Ecto neural progenitor cell (in vitro differentiated cells): ENCODE measurements at places on chromosomes 2 and 18.

DNA sequence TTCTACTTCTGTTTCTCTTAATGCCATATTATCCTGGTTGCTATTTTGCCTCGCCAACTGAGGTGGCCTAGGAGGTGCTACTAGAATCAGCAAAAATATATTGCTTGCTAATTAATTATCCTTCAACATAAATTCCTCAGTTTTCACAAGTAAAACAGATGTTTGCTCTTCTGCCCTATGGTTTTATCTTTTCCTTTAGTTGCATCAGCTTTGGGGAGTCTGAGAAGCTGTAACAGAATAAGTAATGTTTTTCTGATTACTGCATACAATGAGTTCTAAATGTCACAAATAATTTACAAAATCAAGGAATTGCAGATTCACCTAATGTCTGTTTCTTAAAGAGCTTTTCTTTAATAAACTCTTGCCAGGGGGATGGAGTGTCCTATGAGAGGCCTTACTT is 36.7 kb downstream of the GULP1 start:
- DNase-seq: no peak

- DNase-seq: no peak
Observed at GRCh38 chr18:9848170-9848879, 37.4 kb upstream of the TXNDC2 start.

DNA sequence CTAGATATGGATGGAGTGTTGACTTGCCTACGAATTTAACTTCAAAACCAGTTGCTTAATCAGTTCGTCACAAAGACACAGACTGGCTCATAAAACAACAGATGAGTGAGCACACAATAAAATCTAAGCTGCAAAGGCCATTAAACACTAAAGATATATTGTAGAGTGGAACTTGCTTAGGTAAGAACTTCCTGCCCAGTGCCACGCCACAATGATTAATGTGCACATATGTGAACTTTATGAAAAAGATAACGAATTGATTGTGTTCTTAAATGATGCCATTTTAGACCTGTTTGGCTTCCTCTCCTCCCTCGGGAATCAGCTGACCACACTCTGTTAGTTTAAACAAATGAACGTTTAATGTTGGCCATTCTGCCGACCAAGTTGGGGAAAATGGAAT is 2031.3 kb upstream of the CELF4 start:
- no peak for DNase-seq

- no peak for DNase-seq
Observed at GRCh38 chr2:98505971-98506664, 61.5 kb downstream of the INPP4A start.

- DNase-seq: no peak
Observed at GRCh38 chr2:240000671-240001070, 24.5 kb downstream of the NDUFA10 start.

- DNase-seq: no peak
Observed at GRCh38 chr2:45115181-45115580, 105.9 kb upstream of the SIX2 start.

- peak; percentile 86 for DNase-seq
Observed at GRCh38 chr2:84958135-84959059, 12.6 kb upstream of the KCMF1 start.

GRCh38 chr2:190551928-190552327 is 17.4 kb upstream of the NEMP2 start:
- no peak for DNase-seq

DNA sequence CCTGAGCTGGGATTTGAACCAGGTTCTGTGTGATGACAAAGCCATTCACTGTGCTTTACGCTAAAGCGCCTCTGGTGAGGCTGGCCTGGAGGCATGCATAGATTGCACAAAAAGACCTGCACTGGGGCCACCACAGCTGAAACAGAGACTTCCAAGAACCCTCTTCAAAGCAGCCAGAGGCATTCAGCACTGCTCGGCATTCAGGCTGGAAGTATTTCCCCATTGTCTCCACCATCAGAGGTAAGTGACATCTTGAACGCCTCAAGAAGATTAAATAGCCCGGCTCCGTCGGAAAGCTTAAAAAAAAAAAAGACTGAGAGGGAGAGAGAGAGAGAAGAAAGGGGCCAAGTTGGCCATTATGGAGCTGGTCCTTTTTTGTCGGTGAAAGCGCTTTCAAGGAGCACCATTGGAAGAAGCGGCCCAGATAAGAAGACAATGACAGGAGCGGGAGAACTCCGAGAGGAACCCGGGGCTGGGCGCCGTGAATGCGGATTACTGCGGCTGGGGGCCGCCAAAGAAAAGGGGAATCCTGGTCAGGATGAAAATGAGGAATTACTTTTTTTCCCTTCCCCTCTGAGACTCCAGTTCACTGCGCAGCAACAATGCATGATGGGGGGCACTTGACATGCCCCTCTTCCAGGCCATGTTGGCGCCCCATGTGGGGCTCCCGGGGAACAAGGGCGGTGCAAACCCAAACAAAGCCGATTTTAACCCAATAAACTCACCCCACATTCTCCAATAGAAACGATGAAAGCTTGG is 228.3 kb downstream of the MYCN start:
- peak; percentile 66 for DNase-seq

- DNase-seq: peak; percentile 34
Observed at GRCh38 chr2:239465017-239466001, 64.5 kb upstream of the HDAC4 start.

DNA sequence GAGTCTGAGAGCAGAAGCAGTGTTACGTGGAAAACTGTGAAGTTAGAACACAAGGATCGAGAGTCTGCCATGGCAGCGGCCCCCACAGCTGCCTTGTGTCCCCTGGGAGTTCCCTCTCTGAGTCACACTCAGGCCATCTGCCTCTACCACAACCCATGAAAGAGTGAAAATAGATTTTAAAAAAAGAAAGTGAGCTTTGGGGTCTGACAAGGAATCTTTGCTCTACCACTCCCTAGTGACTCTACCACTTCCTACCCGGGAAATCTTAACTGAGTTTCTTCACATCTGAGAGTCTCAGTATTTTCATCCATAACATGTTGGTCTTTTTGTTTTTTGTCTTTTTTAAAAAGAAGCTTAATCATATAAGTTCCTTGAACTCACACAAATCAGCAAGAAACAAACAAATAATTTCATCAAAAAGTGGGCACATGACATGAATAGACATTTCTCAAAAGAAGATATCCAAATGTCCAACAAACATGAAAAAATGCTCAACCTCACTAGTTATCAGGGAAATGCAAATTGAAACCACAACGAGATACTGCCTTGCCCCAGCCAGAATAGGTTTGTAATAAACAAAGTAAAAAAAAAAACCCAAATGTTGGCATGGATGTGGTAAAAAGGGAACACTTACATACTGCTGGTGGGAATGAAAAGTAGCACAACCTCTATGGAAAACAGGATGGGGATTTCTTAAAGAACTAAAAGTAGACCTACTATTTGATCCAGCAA is 2.4 kb upstream of the MSGN1 start:
- DNase-seq: no peak

- DNase-seq: no peak
Observed at GRCh38 chr2:196453613-196454047, 185.9 kb upstream of the CCDC150 start.

GRCh38 chr2:232838406-232838874 is 31.6 kb upstream of the SNORC start:
- DNase-seq: no peak

DNA sequence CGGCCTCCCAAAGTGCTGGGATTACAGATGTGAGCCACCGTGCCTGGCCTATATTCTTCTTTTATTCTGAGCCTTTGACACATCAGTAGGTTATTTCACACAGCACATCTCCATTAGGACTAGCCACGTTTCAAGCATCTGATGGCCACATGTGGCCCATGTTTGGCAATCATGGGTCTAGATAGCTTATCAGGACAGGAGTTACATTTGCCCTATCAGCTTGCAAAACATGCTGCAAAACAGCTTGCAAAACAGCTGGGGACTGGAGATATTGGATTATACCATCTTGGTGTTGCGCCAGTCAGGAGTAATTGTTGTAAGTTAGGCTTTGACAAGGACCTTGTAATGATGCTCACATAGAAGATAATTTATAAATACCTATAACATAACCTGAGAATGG is 94.9 kb downstream of the GBX2 start:
- DNase-seq: no peak

GRCh38 chr2:127118467-127118866 is 11.5 kb upstream of the BIN1 start:
- DNase-seq: no peak

DNA sequence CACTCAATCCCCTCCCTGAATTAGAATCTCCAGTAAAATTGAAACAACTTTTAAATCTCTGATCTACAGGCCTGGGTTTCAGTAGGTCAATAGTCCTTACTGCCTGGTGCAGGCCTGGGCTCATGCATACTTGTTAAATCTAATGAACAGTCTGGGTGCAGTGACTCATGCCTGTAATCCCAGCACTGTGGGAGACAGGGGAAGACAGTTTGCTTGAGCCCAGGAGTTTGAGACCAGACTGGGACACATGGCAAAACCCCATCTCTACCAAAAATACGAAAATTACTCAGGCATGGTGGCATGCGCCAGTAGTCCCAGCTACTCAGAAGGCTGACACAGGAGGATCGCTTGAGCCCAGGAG is 94.7 kb upstream of the SP3 start:
- DNase-seq: no peak

DNA sequence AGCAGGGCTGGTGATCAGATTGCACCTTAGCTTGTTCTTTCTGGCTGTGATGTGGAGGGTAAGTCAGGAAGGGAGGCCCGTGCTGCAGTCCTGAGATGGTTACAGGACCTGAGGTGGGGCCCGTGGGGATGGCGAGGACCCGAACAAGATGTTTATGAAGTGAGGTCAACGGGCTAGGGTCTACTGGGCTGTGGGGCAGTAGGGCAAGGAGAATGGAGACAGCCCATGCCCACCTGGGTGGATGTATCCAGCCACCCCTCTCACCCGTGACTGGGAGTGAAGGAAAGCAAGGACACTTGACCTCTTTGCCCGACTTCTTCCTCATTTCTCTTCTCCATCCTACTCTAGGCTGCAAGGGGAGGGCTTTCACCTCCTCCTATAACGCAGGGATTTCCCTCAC is 18.0 kb downstream of the PTMA start:
- no peak for DNase-seq

GRCh38 chr2:239749272-239749873 is 275.8 kb downstream of the NDUFA10 start:
- DNase-seq: no peak

DNA sequence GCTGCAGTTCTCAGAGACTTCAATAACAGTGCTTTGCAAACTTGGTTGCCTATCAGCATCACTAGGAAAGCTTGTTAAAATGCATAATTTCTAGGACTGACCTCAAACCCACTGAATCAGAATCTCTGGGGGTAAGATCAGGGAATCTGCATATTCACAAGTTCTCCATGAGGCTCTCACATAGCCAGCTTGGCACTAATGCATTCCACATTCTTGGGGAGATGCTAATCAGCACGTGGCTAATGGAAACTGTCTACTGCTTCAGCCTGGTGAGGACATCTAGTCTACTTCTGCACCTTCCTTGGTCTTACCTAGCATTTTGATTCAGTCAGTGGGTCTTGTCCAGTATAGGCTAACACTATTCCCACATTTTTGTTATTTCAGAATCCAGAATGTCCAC is 56.3 kb downstream of the RBKS start:
- no peak for DNase-seq

GRCh38 chr18:57780318-57780705 is 22.8 kb downstream of the ATP8B1 start:
- no peak for DNase-seq

- DNase-seq: no peak
Observed at GRCh38 chr2:30899516-30900054, 92.3 kb upstream of the CAPN13 start.

- DNase-seq: no peak
Observed at GRCh38 chr18:71951001-71951400, 593.1 kb downstream of the CBLN2 start.
